ENCODE measurements at places on chromosomes 7 and 10. TPM values are rescaled to one million over a fixed set of nuclear protein-coding genes. Genes with fewer than 3 reads are reported as not detected.
A peak's percentile ranks its signal among the peaks of the same experiment; 100 is the strongest.

GRCh38 chr7:108239501-108240225, 109.5 kb upstream of the LAMB4 start:
- no peak for DNase-seq
- no peaks in the 10 kb centered on the region for H3K27me3 ChIP-seq
- no peak overlapping the region for H3K27ac ChIP-seq

- DNase-seq, result no peak
- H3K4me3 ChIP-seq, result no peak overlapping the region
- no peaks in the 10 kb centered on the region for H3K4me1 ChIP-seq
- no peaks in the 10 kb centered on the region for H3K36me3 ChIP-seq
- no peaks in the 10 kb centered on the region for H3K27me3 ChIP-seq
- H3K27ac ChIP-seq, result no peak overlapping the region
Measured at GRCh38 chr10:94076325-94076841, 82.7 kb downstream of the PLCE1 start.

The NUTM2B gene
- 2.1 TPM for total RNA-seq

GRCh38 chr7:84735677-84736076, 451.2 kb downstream of the SEMA3D start:
- H3K4me3 ChIP-seq, result no peak overlapping the region
- H3K27me3 ChIP-seq, result no peaks in the 10 kb centered on the region
- no peaks in the 10 kb centered on the region for H3K36me3 ChIP-seq
- no peak for DNase-seq
- H3K27ac ChIP-seq, result no peak overlapping the region

DNA sequence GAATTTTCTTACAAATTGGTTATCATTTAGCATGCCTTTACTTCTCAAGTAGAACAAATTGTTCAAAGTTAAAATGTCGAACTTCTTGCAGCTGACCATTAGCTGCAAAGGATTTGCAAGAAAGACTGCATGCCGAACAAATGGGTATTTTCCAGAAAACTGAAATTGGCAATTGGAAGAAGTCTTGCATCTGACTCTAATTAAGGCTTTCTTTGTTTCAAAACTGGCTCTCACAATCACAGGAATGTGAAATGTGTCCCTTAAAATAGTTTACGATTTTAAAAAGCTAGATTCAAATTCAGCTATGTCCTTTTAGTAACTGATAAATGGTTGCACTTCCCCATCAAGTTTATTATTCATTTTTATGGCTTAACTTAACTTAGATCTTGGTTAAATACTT, 207.9 kb downstream of the ARL4A start:
- H3K36me3 ChIP-seq, result no peaks in the 10 kb centered on the region
- H3K27ac ChIP-seq, result no peak overlapping the region
- no peak for DNase-seq
- no peaks in the 10 kb centered on the region for H3K27me3 ChIP-seq

DNA sequence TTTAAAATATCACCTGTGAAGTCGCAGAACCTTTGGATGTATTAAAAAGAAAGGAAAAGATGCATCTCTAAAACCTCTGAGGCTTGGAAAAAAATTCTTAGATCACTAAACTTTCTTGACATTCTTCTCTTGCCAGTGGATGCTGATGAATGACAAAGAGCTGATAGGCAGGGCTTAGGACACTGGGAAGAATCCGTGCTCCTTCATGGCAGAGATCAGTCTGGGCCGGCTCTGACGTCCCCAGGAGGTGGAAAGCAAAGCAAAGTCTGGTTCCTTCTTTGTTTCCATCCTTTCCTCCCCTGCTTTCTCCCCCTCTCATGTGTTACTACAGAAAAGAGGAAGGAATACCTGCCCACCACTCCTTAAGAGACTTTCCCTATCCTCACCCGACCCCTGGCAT, 161.9 kb downstream of the PRKCQ start:
- DNase-seq, result no peak
- H3K4me3 ChIP-seq, result no peak overlapping the region
- H3K4me1 ChIP-seq, result no peaks in the 10 kb centered on the region
- no peaks in the 10 kb centered on the region for H3K36me3 ChIP-seq

GRCh38 chr10:113550365-113550764, 2.5 kb upstream of the HABP2 start:
- no peaks in the 10 kb centered on the region for H3K27me3 ChIP-seq
- DNase-seq, result no peak
- no peak overlapping the region for H3K4me3 ChIP-seq
- H3K4me1 ChIP-seq, result no peaks in the 10 kb centered on the region
- no peak overlapping the region for H3K27ac ChIP-seq

- peaks cover 7% of the 10 kb centered on the region for H3K4me1 ChIP-seq
- H3K27me3 ChIP-seq, result no peaks in the 10 kb centered on the region
- H3K36me3 ChIP-seq, result peaks cover 14% of the 10 kb centered on the region
- H3K4me3 ChIP-seq, result peak overlapping the region; percentile 83
Measured at GRCh38 chr10:114938856-114939193, 830 bp downstream of the TRUB1 start.

GRCh38 chr10:131177431-131178327, 133.8 kb downstream of the TCERG1L start:
- DNase-seq, result no peak
- H3K4me3 ChIP-seq, result no peak overlapping the region
- H3K27me3 ChIP-seq, result no peaks in the 10 kb centered on the region
- no peaks in the 10 kb centered on the region for H3K36me3 ChIP-seq
- H3K27ac ChIP-seq, result no peak overlapping the region

- H3K27me3 ChIP-seq, result no peaks in the 10 kb centered on the region
- H3K4me1 ChIP-seq, result no peaks in the 10 kb centered on the region
- H3K4me3 ChIP-seq, result no peak overlapping the region
Measured at GRCh38 chr7:40777730-40778312, 643.0 kb downstream of the SUGCT start.

The EVX1 gene
- total RNA-seq, result not detected

The RHOBTB1 gene
- 1.9 TPM for total RNA-seq

The CCDC146 gene
- total RNA-seq, result 20.1 TPM

GRCh38 chr7:9680713-9681112, 1247.3 kb downstream of the NXPH1 start:
- H3K4me3 ChIP-seq, result no peak overlapping the region
- no peak for DNase-seq
- H3K27ac ChIP-seq, result no peak overlapping the region
- H3K36me3 ChIP-seq, result no peaks in the 10 kb centered on the region
- H3K27me3 ChIP-seq, result no peaks in the 10 kb centered on the region
- no peaks in the 10 kb centered on the region for H3K4me1 ChIP-seq

DNA sequence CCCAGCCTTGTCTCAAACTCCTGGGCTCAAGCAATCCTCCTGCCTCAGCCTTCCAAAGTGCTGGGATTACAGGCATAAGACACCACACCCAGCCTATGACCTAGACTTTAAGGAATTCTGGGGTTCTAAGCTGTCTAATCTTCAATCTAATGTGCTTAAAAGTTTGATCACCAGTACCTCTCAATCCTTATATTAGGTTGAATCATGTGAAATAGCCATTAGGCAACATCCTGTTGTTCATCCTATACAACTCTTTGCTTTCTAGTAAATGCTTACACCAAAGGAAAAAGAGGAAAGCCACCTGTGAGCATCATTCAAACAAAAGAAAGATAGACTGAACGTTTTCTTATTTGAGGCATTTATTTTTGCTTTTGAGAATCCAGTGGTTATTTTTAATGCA, 56.0 kb downstream of the ATOH7 start:
- no peaks in the 10 kb centered on the region for H3K27me3 ChIP-seq
- H3K4me3 ChIP-seq, result no peak overlapping the region
- H3K27ac ChIP-seq, result no peak overlapping the region
- no peaks in the 10 kb centered on the region for H3K4me1 ChIP-seq
- no peaks in the 10 kb centered on the region for H3K36me3 ChIP-seq

DNA sequence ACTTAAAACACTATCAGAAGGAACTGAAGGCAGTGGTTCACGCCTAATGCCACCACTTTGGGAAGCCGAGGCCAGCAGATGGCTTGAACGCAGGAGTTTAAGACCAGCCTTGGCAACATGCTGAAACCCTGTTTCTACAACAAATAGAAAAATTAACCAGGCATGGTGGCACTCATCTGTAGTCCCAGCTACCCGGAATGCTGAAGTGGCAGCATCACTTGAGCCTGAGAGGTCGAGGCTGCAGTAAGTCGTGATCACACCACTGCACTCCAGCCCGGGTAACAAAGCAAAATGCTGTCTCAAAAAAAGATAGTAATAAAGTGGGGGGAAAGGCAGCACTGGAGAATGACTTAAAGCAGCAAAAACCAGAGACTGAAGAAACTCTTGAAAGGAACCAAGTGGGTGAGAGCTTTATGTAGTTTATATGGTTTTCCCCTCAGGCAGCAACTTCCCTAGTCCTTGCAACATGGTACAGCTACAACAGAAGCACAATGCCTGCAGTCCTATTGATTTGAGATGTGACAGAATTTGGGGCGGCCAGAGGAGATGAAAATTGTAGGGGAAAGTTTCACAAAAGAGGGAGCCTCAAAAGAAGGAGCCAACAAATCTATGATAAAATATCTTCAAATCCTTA, 38.1 kb downstream of the GDI2 start:
- no peak overlapping the region for H3K4me3 ChIP-seq
- no peaks in the 10 kb centered on the region for H3K27me3 ChIP-seq
- no peak for DNase-seq

GRCh38 chr10:110498982-110499795, 1.5 kb downstream of the DUSP5 start:
- peak overlapping the region; percentile 62 for H3K4me3 ChIP-seq
- DNase-seq, result peak; percentile 70
- peak overlapping the region; percentile 44 for H3K27ac ChIP-seq
- H3K36me3 ChIP-seq, result no peaks in the 10 kb centered on the region

The AMZ1 gene
- total RNA-seq, result 0.27 TPM

DNA sequence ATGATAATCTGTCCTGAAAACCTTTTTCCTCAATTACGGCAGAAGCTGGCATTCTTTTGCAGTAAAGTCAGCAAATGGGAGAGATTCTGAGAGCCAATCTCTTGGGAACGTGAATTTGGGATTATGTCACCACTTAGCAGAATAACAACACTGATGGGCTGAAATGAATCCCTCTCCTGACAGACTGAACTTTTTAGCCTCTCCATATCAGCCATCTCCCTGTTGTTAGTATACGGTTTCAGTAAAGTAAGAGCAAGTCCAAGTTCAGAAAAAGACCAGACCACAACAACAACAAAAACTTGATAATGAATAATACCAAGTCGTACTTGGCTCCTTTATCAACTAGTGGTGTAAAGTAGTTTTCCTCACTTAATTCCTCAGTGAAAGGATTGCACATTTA, 1048.8 kb downstream of the GATA3 start:
- no peaks in the 10 kb centered on the region for H3K4me1 ChIP-seq
- no peak overlapping the region for H3K27ac ChIP-seq
- no peaks in the 10 kb centered on the region for H3K36me3 ChIP-seq
- no peak overlapping the region for H3K4me3 ChIP-seq
- H3K27me3 ChIP-seq, result no peaks in the 10 kb centered on the region

DNA sequence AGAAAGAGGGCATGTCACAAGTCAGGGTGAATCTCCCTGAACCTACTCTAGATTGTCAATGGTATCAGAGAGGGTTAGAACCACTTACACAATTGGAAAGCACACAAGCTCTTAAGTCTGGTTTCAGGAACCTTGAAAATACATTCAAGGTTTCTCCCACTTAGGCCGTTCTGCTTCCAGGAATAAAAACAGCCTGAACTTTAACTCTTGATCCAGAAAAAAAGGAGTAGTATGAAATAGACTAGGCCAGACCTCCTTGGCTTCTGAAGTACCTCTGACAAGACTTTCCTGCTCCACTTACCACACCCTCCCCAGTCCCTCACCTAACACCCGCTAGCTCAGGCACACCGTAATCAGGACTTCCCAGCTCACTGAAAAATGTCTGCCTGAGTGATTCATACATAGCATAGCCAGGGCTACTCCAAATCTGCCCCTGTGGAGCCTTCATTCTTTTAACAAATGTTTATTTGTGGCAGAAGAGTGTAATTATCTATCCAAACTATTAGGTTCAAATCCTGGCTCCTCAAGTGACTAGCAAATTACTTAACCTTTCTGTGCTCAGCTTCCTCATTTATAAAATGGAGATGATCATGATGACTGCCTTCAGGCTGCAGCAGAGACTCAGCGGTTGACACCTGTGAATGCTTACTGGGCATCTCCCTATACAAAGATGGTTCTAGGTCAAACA, 30.3 kb upstream of the IL6 start:
- no peaks in the 10 kb centered on the region for H3K4me1 ChIP-seq
- no peaks in the 10 kb centered on the region for H3K36me3 ChIP-seq
- no peaks in the 10 kb centered on the region for H3K27me3 ChIP-seq
- peak overlapping the region; percentile 39 for H3K27ac ChIP-seq

DNA sequence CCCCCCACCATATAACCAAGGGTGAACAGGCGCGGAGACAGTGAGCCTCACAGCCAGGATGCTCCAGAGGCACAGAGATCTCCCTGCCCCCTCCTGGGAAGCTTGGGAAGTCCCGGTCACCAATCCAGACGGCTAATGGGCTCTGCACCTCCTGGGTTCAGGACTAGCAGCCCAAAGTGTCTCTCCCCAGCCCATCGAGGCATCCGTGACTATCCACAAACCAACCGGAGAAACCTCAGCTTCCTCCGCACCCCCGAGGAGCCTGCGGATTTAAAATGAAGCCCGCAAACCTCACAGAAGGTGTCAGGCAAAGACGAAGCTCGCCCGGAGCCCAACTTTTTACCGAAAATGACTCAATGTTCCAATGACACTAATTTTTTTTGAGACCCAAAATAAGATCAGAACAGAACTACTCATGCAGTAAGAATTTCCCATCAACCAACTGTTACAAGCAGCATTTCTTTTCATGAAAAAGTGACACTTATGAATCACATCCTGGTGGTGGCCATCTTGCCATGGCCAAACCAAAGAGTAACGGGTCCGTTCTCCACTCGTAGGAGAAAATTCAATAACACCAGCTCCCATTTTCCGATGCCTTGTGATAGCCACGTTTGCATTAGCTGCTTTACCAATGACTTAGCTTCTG, 6.0 kb downstream of the PDGFA start:
- H3K36me3 ChIP-seq, result no peaks in the 10 kb centered on the region
- peaks cover 10% of the 10 kb centered on the region for H3K27me3 ChIP-seq
- no peak overlapping the region for H3K4me3 ChIP-seq
- no peak overlapping the region for H3K27ac ChIP-seq
- H3K4me1 ChIP-seq, result peaks cover 17% of the 10 kb centered on the region

GRCh38 chr10:3192856-3193635, 20.5 kb upstream of the PITRM1 start:
- no peak overlapping the region for H3K4me3 ChIP-seq
- peaks cover under 1% of the 10 kb centered on the region for H3K27me3 ChIP-seq
- peak; percentile 74 for DNase-seq
- peaks cover 11% of the 10 kb centered on the region for H3K4me1 ChIP-seq

GRCh38 chr7:108093851-108094331, 36.3 kb downstream of the LAMB4 start:
- H3K27ac ChIP-seq, result no peak overlapping the region
- DNase-seq, result no peak
- no peaks in the 10 kb centered on the region for H3K4me1 ChIP-seq

The ICA1 gene
- total RNA-seq, result 0.75 TPM

The CPED1 gene
- 1.3 TPM for total RNA-seq

Data from natural killer cell (primary cell).